HTR-8/SVneo (cell line): ENCODE measurements at places on chromosomes 12 and 14.

DNA sequence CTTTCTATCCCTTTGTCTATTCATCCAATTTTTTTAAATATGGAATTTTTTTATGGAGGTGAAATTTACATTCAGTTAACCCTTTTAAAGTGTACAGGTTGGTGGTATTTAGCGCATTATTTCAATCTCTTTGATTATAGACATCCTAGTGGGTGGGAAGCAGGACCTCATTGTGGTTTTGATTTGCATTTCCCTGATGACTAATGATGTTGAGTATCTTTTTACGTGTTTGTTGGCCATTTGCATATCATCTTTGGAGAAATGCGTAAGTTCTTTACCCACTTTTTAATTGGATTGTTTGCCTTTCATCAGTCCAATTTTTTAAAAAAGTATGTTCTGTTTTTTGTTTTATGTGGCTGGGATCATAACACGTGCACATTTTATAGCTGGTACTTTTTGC, 20.8 kb downstream of the PAPLN start:
- no peak for DNase-seq

GRCh38 chr14:88986146-88986841, 161.8 kb downstream of the TTC8 start:
- DNase-seq, result peak; percentile 22

DNA sequence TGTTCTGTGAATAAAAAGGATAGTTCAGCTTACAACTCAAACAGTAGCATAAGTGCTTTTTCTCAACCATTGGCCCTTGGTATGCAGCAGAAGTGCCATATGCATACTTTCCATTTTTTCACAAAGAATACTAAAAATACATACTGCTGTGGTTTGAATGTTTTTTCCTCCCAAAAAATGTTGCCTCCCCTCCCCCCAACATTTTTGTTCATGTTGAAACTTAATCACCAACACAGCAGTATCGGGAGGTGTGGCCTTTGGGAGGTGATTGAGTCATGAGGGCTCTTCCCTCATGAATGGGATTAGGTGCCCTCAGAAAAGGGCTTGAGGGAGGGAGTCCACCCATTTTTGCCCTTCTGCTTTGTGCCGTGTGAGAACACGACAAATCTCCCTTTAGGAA, 198.6 kb downstream of the ESR2 start:
- DNase-seq, result no peak

- DNase-seq, result no peak
Measured at GRCh38 chr12:72273851-72274351, 1.7 kb downstream of the TRHDE start.

DNA sequence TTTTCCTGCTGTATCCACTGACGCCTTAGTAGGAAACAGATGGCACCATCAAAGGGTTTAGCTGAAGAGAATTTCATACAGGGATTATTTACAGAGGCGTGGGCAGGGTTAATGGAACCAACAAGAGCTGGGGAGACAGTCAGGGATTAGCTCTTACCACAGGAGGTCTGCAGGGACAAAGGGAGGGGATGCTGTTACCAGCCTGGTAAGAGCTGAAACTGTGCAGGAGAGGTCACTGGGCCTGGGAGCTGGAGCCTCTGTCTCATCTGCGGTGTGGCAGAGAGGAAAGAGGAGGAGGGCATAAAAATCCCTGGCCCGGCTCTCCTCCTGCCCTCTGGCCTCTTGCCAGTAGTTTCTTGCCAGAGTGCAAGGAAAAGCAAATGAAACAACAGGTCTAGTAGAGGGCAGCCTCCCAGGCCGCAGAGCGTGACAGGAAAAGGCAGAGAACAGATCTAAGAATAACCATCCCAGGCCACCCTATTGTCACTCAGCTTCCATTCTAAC, 18.9 kb upstream of the POC1B start:
- DNase-seq, result no peak

DNA sequence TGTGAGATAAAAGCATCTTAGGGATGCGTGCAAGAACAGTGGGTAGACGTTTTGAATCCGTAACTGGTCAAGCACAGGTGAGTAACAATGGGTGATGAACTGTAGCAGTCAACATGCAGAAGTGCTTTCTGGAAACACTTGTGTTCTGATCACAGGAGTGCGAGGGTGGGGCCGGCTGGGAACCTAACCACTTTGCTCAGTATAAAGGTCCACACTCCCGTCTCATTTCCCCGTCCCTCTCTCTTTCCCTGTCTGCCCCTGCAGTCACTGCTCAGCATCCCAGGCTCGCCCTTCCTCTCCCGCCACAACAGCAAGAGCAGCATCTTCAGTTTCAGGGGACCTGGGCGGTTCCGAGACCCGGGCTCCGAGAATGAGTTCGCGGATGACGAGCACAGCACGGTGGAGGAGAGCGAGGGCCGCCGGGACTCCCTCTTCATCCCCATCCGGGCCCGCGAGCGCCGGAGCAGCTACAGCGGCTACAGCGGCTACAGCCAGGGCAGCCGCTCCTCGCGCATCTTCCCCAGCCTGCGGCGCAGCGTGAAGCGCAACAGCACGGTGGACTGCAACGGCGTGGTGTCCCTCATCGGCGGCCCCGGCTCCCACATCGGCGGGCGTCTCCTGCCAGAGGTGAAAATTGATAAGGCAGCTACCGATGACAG, 127.1 kb downstream of the FIGNL2 start:
- DNase-seq, result no peak

GRCh38 chr14:95623195-95623594, 63.0 kb upstream of the TCL1B start:
- DNase-seq, result no peak

DNA sequence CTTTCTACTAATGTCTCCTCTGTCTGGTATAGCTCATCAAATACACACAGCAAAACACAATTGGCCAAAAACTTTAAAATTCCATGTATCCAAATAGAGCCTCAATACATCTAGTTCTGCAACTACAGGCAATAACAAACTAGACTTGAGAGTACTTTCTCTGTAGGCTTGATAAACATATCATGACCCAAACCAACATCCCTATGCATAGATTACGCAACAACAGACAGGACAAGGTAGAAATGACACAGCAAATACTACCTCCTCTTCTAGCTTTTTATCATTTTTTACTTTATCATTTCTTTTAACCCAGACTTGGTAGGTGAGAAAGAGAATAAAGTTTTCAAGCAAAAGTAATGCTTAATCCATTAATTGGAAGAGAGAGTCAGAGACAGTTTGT, 41.8 kb downstream of the EML5 start:
- DNase-seq, result no peak

- peak; percentile 84 for DNase-seq
Measured at GRCh38 chr12:55707841-55708694, at the start of gene ITGA7. Gene ITGA7, minus strand, starts transcription at chr12:55707904. Its CDS starts 222 bp downstream, at chr12:55707682.

GRCh38 chr14:95537298-95538089, 2.6 kb downstream of the GLRX5 start:
- DNase-seq, result no peak

- no peak for DNase-seq
Measured at GRCh38 chr12:54017027-54017788, 8.4 kb downstream of the HOXC8 start.

DNA sequence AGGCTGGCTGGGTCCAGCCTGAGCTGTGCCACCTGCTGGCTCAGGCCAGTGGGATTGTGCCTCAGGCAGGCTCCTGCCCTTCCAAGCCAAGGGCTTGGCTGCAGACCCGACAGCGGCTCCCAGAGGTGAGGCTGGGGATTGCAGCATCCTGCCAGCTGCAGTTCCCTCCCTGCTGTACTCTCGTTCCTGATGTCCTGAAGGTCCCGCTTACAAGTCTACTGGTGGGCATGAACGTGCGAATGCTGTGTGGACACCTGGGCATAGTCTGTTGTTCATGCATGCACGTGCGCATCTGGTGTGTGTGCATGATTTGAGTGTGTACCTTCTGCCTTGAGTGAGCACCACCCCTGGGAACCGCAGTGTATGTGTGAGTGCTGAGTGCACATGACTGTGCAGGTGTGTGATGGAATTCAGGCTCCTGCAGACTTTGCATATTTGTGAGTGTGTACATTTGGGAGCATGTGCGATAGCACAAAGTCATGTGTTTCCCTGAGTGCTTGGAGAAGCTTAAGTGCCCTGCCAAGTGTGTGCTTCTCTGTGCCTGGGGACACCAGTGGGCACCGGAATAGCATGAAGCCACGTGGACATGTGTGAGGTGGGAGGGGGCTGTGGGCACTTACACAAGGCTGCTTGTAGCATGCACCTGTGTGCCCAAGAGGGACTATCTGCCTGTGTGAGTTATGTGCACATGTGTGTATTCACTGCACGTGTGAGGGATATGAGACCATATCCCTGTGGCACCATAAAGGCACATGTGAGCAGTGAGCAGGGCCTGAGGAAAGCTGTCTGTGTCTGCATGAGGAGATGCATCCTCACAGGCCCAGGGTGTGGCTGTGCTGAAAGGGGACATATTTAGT, 19.3 kb upstream of the KRT7 start:
- peak; percentile 82 for DNase-seq

DNA sequence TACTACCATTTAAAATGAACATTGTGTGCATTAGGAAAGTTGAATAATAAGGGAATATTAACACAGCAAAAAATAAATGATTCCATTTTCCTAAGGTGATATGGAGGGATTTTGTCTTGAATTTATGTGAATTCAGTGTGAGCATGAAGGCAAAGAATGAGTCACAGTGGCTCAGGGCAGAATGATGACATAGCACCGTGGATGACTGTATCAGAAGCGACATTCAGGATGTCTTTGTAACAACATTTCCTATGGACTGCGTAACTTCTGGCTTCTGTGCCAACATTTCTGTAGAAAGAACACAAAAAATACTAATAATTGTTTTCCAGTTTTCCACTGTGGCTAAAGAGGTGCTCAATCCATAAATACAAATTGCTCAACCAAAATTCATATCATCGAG, 54.6 kb downstream of the TTC8 start:
- DNase-seq, result peak; percentile 4

- no peak for DNase-seq
Measured at GRCh38 chr14:97306133-97306759, 509.1 kb downstream of the VRK1 start.

GRCh38 chr14:61219256-61219655, 61.9 kb downstream of the TMEM30B start:
- DNase-seq, result no peak

- DNase-seq, result no peak
Measured at GRCh38 chr12:4281173-4281654, 7.7 kb downstream of the CCND2 start.

DNA sequence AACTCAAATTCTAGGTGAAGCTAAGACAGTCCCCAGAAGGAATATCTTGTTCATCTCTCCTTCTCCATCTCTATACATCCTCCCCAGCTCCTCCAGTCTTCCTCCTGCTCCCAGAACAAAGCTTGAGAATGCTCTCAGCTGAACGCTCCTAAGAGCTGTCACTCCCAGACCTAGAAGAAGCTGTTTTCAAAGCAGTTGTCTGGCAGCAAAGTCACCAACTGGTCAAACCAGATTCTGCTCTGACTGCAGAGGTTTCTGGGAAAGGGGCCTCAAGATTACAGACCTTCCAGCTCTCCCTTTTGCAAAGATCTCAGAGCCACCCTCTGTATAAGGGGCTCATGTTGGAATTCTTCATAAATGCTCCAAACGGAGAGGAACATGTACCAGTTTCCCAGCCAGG, 9.6 kb upstream of the HSPB8 start:
- DNase-seq, result no peak

DNA sequence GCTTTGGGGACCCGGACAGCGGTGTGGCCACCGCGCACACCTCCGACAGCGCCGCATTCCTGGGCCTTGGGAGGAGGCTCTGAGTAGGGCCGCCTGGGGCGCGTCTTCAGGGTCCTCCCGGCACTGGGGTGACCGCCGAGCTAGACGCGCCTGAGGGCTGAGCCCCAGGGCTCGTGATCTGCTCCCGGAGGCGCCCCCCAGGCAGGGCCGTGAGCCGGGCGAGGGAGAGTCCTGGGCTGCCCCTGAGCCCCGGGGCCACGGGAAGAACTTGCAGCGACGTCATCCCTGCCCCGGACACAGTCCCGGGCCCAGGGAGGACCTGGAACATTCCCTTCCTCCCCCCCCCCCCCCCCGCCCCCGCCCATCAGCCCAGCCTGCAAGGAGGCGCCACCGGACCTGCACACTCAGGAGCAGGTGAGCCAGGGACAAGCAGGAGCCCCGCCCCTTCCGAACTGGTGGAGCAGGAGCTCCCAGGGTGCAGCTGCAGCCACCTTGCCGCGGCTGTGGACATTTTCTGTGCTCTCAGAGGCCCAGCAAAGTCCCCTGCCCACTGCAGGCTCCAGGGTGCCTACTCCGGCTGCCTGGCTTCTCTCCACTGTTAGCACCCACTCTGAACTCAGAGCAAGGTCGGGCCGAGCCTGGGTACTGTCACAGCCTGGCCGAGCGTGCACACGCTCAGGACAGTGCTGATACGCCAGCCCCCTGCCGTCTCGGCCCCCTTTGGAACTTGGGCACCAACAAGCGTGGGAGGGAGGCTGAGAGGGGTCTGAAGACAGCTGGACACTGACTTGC, 50.7 kb downstream of the A2M start:
- peak; percentile 34 for DNase-seq

DNA sequence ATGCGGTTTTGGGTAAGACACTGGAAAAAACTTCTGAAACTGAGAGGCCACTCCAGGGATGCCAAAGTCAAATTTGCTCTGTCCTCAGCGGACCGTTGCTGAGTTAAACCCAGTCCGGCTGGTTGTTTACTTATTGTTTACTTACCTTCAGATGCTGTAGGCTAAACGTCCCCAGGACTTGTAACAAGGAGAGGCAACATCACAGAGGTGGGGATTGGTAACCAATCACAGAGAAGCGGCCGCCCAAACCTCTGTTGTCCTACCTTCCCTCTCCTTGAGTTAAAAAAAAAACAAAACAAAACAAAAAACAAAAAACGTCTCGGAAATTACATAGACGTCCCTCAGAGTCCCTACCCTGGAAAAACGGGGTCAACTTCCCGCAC, 380 bp downstream of the ANO2 start:
- DNase-seq, result no peak

DNA sequence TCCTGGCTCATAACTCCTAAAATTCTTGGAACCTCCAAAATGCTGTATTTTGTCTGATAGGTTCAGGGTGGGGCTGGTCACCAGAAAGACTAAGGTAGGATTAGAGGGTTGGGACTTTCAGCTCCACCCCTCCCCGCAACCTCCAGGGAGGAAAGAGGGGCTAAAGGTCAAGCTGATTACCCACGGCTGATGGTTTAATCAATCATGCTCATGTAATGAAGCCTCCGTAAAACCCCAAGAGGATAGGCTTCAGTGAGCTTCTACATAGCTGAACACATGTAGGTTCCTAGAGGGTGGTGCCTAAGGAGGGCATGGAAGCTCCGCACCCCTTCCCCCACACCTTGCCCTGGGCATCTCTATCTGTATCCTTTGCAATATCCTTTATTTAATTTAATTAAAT, 60.0 kb downstream of the DGLUCY start:
- DNase-seq, result no peak

DNA sequence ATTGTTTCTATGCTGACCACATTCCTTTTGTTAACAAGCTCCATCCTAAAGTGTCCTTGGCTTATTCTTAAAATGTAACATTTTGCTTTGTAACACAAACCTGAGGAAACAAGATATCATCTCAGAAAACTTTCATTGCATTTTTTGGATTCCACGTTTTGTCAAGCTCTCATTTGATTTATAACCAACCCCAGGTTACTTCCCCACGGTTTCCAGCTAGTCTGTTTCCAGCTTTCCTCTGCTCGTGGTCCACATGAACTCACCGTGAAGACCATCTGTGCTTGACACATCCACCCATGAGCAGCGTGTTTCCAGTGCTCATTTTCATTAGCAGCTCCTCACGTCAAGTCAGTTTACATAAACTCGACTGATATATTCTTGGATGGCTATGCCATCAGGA, 6.4 kb upstream of the NKX2-8 start:
- no peak for DNase-seq
